ENCODE measurements at places on chromosomes 7 and 10.

GRCh38 chr7:22433710-22434460 is 66.1 kb downstream of the STEAP1B start:
- DNase-seq = no peak

DNA sequence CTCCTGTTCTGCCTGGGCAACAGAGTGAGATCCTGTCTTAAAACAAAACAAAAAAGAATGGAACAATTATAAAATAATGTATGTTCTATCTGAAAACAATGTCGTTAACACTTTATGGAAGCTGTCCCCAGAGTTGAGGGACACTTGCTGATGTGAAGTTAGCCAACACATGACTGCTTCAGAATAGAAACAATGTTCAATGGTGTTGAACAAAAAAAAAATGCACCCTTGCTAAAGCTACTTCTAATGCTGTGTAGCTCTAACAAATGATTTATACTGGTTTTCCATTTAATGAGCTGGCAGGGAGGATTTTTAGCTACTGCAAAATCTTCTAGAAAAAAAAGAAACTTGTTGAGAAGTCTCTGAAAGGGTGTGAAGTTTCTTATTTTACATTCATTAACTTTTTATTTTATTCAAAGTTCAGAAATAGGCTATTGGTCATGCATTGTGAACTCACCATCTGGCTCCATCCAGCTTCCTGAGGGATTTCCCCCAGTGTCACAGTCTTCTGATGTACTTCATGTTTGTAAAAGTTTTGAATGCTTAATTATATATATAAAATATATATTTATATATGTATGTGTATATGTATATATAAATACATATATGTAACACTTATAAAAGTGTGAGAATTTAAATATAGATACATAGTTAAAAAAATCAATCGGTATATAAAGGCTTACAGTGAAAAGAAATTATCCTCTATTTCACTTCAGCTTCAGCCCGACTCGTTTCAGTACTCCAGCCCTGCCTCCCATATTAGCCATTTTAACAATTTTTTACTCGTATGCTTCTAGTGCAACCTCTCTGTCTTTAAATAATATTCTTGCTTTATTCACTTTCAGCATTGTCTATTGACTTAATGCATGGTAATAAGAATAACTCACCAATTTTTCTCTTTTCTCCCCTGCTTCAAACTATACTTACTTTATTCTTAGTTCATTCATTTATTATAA is 35.0 kb downstream of the HDAC9 start:
- DNase-seq = no peak

- DNase-seq = no peak
Observed at GRCh38 chr10:111079781-111080180, 3.0 kb downstream of the ADRA2A start.

DNA sequence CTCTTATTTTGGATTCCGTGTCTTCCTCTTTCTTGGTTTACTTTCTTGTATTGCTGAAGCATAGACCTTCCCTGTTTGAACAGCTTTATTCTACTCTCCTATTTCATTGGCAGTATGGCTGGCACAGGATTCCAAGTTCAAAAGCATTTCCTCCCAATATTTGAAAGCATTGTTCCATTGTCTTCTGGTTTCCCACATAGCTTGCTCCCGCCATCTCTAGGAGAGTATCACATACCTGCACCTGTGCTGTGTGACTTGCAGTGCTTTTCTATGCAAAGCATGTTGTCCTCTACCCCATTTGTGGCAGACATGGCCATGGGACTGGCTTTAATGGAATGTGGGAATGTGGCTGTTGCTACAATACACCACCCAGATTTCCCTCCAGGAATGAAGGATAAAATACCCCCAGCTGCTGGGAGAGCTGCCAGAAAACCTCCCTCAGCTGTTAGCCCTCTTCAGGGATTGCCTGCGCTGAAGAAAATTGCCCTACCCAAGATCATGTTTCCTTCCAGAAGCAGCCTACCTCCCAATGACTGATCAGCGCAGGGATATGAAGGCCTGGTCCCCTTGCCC is 6.9 kb upstream of the MYOF start:
- no peak for DNase-seq

DNA sequence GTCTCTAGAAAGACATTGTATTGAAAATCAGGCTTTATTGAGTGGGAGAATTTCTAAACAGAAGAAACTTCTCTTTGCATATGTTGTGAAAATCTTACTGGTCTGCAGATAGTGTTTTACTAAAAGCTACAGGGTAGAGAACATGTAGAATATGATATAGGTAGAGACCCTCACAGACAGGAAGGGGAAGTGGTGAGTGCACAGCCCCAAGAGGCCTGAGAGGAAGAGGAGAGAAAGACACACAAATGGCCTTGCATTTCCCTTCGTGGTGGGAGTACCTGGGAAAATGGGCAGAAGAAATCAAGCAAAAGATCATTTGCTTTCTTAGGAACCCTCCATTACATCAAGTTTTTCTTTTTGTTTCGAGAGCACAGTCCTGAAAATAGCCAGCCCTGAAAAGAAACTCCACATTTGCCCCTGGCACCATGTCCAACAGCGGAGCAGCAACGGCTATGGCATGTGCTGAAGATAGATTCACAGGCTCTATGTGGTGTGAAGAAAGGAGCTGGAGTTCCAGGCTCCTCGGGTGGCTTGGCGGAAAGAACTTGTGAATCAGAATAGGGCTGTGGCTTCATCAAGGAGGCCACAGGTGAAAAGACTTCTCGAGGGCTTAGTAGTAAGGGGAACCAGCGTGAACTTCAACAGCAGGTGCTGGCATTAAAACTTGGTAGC is 143.5 kb downstream of the CALCR start:
- no peak for DNase-seq

GRCh38 chr7:39083781-39084180 is 106.1 kb downstream of the POU6F2 start:
- DNase-seq = no peak

- no peak for DNase-seq
Observed at GRCh38 chr7:135233570-135233969, at the start of gene STRA8. STRA8 (plus strand) TSS chr7:135233838; CDS start chr7:135240525, 6,687 bp downstream.

Measured in HL-60 (cell line).